AG04449 (cell line): ENCODE measurements at places on chromosomes 6 and 20.

GRCh38 chr20:44832724-44833123, 22.4 kb upstream of the RIMS4 start:
- DNase-seq: no peak

GRCh38 chr6:148240461-148240840, 102.2 kb upstream of the SASH1 start:
- DNase-seq: no peak

DNA sequence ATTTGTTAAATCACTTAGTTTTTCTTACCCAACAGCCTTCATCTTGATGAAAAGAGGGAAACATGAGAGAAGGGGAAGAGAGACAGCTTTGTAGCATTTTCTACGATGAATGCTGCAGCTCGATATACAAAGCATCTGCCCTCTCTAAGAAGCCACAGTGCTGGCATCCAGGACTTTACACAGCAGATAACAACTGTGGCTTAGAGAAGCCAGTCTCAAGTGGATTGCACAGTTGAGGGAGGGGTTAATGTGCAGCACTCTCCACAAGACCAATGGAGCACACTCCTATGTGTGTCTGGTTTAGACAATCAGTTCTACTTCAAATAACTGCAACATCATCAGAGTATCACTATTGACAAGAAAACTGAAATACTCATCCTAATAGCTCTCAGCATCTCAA, 5.8 kb downstream of the C6orf120 start:
- no peak for DNase-seq

DNA sequence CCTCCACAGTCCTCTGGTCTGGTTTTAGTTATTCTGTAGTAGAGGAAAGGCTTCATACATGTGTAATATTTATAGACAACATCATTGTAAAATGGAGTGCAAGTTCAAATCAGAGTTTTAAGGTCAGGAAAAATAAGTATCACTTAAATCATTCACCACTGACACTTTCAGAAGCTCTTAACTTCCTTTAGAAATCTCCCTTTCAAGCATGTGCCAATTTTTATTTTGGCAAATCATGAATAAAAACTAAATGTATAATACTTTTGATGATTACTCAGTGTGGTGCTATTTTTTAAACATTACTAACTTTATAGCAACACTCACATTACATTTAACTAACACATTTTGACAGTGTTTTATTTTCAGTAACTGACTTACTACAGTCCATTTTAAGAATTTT, 112.2 kb downstream of the OGFRL1 start:
- no peak for DNase-seq

DNA sequence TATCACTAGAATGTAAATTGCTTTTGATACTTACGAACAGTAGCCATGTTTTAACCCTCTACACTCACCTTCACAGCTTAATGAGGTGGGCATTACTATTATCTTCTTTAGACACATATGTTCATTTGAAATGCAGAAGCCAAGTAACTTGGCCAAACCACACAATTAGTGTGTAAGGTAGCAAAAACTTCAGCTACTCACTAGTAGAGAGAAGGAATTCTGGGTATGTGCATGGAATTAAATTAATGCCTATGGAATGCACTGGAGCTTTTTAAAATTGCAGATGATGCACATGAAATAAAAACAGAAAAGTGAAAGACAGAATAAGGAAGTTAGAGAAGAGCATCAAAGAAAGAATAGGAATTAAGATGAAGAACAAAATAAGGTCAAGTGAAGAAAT, 494.0 kb downstream of the ADGRB3 start:
- DNase-seq: no peak

GRCh38 chr20:4150070-4150441, 134.7 kb upstream of the RNF24 start:
- no peak for DNase-seq

GRCh38 chr6:37029249-37029971, 24.0 kb downstream of the FGD2 start:
- no peak for DNase-seq

DNA sequence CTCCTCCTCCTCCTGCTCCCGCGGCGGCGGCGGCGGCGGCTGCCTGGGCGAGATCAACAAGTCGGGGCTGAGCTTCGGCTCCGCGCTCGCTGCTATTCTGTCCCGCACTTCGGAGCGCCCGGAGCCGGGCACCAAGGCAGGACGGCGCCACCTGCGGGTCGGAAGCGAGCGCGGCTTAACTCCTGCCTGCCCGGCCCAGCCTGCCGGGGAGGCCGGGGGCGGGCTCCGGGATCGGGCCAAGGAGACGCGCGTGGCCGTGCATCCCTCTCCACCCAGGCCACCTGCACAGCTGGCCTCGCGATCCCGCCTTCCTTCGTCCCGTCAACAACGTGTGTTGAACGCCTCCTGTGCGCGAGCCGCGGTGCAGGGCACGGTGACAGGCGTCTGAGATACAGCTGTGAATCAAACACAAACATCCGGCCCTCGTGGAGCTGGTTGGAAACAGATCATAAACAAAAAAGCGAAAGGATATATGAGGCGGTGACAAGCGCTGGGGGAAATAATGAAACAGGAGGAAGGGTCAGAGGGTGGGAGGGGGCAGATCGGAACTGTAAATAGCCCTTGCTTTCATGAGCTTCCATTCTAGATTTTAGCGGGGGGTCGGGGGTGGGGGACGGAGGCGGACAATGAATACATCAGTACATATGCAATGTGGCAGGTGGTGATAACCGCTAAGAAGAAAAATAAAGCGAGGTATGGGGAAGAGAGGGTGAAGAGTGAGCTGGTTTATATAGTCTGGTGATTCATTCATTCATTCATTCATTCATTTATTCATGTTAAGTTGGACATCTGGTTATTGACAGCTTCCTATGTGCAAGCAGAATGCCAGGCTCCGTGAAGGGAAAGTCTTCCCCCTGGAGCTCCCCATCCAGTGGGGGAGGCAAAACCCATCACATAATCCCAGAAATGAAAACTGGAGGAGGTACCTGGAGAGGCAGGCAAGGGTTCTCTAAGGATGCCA, 2.0 kb upstream of the KCNB1 start:
- peak; percentile 5 for DNase-seq

GRCh38 chr6:152669895-152670294, 27.8 kb upstream of the MYCT1 start:
- no peak for DNase-seq

GRCh38 chr6:156935000-156935399, 157.8 kb downstream of the ARID1B start:
- no peak for DNase-seq

- peak; percentile 78 for DNase-seq
Observed at GRCh38 chr6:132227904-132228303, 173.4 kb downstream of the MOXD1 start.

DNA sequence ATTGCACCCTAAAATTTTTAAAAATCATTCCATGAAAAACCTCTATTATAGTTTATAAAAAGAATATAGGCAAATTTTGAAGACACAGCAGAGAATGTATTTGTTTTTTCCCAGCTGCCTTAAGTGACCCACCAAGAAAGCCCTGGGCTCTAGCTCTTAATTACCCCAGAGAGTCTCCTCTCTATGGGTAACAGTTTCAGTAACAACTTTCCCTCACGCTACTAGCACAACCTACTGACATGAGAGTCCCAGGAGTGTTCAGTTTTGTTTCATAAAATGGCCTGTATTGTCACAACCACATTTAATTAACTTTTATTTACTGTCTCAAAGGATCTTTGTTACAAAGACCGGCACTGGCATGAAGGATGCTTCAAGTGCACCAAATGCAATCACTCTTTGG, 41.5 kb downstream of the FHL5 start:
- DNase-seq: no peak

- DNase-seq: no peak
Observed at GRCh38 chr6:30154061-30154460, 7.0 kb downstream of the TRIM10 start.

DNA sequence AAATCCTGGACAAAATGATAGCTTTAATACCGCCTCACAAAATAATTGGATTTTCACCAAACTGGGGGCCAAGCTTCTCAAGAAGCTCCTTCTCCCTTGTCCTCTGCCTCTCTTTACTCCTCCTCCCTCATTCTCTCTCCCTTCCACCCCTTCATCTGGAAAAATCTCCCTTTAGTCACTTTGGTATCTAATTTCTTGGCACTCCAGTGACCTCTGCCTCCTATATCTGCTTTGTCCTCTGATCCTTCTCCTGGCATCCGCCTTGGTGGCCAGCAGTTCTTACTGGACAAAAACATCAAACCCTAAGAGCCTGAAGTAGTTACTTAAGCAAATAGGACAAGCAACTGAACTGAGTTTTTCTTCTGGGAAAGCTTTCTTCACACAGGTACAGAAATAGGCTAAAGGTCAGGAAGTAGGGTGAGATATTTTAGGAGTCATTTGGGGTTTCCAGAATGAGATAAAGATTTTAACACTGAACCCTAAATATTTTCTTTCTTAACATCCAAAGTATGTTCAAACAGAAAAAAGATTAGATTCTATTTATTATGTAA, 220.7 kb downstream of the ARHGAP18 start:
- DNase-seq: no peak
